Omental fat pad (tissue), 4 donors: ENCODE measurements at places on chromosomes 13 and 19.

- no peak for DNase-seq
Measured at GRCh38 chr13:113762075-113762474, 3.0 kb downstream of the TMEM255B start.

- no peak for DNase-seq
Measured at GRCh38 chr13:21616205-21616866, 12.4 kb upstream of the MICU2 start.

- no peak for DNase-seq
Measured at GRCh38 chr19:15169541-15170285, 31.1 kb downstream of the NOTCH3 start.

DNA sequence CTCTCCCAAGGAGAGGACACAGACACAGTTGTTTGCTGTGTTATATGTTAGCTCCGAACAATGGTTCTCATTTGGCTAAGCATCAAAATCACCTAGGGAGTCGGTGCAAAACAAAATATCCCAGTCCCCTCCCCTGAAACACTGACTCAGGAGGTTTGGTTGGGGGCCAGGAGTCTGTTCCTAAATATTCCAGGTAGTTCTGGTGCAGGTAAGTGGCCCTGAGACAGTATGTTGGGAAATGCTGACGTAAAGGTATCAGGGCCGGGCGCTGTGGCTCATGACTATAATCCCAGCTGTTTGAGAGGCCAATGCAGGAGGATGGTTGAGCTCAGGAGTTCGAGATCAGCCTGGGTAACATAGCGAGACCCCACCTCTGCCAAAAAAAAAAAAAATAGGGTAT lies 2.3 kb upstream of the MAP2K7 start:
- DNase-seq: no peak

DNA sequence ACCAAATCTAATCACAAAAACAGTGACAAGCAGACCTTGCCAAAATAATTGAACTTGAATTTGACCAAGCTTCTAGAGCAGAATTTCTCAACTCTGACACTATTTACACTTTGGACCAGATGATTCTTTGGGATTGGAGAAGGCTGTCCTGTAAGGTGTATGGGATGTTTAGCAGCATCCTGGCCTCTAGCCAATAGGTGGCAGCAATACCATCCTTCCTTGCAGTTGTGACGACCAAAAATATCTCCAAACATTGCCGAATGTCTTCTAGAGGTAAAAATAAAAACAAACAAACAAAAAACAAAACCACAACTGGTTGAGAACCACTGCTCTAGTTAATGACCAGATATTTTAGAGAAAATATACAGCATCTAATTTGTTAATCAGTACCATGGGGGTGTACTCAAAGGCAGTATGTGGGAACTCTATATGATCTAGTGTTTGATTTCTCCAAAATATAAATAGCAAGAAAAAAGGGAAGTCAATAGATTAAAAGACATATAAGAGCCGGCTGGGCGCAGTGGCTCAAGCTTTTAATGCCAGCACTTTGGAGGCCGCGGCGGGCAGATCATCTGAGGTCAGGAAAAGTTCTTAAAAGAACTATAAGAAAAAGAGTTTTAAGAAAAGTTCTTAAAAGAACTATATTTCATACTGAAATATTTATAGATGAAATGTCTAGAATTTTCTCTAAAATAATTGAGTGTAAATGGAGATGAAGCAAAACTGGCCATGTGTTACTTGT lies 60.9 kb upstream of the ZNF527 start:
- DNase-seq: no peak

- DNase-seq: no peak
Measured at GRCh38 chr13:78600280-78600883, 3.0 kb downstream of the POU4F1 start.

DNA sequence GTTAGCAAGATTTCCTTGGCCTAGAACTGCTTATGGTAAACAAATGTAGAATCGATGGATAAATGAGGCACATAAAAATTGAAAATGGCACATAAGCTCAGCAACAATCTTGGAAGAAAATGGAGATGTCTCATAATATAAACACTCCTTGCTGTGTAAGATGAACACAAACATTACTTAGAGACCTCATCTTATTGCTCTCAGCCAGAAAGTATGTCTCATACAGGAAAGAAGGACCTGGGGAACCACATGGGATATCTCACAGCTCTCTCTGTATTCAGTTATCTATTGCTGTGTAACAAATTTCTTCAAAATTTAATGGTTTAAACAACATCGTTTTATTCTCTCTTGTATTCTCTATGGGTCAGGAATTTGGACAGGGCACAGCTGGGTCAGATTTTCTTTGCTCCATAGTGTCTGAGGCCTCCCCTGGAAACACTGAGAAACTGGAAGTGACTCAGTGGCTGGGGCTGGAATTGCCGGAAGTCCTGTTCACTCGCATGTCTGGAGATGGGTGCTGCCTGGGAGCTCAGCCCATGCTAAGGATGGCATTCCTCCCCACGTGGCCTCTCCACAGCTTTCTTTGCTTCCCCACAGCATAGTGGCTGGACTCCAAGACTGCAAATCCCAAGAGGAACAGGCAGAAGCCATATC lies 105.1 kb downstream of the NUFIP1 start:
- DNase-seq: no peak

- no peak for DNase-seq
Measured at GRCh38 chr13:49240017-49240416, 7.7 kb upstream of the CDADC1 start.

DNA sequence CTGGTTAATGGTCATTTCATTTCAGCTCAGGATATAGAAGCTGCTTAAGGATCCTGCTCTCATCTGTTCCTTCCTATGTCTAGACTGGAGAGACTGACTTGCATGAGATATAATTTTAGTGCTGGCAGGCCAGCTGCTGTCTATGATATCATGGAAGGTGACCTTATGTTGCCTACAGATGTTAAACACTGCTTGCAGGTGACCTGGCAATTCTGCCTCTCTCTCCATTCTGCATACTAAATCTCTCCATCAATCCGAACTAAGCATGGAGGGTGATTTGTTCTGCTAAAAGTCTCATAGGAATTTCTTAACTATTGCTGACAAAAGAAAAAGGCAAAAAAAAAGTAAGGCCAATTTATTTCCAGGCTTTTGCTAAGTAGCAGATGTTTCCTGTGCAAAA lies 81.0 kb downstream of the CCNA1 start:
- no peak for DNase-seq

- DNase-seq: no peak
Measured at GRCh38 chr13:46748300-46748699, 48.7 kb downstream of the ESD start.

- no peak for DNase-seq
Measured at GRCh38 chr19:41431426-41432386, 4.5 kb upstream of the B3GNT8 start.

DNA sequence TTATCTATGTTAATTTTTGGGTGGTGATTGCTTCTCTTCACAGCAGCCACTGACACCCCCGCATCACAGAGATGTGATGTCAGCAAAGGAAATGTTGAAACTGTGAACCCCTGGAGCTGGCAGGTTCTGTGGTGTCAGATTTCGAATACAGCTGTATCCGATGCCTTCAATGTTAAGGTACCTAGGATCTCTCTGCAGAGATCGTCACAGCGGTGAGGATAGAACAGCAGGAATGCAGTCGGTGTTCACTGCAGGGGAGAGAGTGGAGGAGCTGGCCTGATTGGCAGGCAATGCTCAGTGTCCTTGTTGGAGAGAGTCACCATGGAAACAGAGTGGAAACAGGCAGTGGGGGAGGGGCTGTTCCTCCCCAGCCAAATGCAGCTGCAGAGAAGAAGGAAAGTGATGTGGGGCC lies 79.5 kb upstream of the ZNF835 start:
- DNase-seq: no peak

DNA sequence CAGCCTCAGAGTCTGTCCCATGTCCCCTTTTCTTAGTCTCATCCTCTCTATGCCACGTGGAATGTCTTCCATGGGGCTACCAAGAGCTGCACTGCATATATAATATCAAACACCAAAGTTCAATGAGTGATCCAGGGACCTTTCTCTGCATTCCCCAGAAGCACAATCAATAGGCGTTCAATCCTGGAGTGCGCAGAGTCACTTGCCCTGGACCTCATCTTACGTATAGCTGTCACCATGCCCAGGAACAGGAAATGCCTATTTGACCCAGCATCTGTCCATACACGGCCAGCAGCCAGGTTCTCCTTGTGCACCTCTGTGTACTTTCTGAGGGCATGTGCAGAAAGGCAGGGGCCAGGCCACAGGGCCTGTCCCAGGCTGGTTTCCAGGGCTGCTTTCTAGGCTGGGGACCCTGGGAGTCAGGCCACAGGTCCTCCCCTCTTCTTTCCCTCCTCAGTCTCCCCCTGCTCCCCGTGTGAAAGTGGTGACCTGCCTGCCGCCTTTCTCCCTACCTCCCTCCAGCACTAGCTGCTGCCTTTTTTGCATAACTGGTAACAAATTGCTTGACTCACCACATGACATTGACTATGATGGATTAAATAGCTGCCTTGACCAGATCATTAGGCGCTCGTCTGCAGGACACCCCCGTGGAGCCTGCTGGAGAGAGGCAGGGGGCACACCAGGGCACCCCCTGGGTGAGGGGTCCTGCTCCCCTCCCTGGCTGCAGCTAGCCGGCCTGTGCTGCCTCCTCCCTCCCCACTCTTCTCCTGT lies 222.0 kb downstream of the ZNF536 start:
- DNase-seq: no peak

DNA sequence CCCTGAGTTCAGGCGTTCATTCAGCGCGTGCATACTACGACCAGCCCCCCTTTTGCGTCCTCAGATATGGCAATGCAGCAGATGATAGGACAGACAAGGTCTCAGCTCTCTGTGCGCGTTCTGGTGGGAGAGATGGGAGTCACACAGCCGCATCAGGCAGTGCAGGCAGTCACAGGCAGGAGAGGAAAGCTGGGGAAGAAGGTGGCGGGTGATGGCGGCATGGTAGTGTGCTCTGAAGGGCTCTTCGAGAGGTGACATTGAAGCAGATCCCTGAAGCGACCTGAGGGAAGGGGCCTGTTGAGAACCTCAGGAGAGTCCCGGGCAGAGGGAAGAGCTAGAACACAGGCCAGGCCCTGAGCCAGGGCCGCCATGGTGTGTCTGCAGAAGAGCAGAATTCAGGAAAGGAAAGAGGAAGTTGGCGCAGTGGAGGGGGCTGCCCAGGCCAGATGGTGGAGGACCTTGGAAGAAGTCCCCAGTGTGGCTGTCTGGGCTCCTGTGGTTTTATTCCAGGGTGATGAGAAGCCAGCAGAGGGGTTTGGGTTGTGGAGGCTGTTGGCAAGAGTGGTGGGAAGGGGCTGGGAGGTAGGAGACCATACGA lies 3.5 kb downstream of the USF2 start:
- no peak for DNase-seq

GRCh38 chr19:14536926-14537692 lies 7.7 kb downstream of the TECR start:
- peak; percentile 47 for DNase-seq

GRCh38 chr19:54478677-54479266 lies 5.7 kb upstream of the CDC42EP5 start:
- no peak for DNase-seq

- no peak for DNase-seq
Measured at GRCh38 chr13:76293751-76294150, 592.5 kb downstream of the KCTD12 start.

DNA sequence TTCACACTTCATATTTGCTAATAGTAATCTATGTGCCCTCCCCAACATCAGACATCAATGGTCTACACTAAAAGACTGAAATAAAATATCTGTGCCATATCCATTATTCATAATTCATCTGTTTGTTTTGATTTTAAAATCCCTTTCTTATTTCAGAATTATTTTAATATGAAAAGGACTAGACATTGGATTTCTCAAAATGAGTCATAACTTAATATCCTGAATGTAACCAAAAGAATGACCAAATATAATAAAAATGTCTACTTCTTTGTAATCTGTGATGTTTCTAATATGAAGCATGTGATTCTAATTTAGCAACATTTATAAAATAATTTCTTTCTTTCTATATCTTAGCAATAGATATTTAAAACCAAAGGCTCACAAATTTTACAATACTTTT lies 64.9 kb downstream of the MZT1 start:
- no peak for DNase-seq

DNA sequence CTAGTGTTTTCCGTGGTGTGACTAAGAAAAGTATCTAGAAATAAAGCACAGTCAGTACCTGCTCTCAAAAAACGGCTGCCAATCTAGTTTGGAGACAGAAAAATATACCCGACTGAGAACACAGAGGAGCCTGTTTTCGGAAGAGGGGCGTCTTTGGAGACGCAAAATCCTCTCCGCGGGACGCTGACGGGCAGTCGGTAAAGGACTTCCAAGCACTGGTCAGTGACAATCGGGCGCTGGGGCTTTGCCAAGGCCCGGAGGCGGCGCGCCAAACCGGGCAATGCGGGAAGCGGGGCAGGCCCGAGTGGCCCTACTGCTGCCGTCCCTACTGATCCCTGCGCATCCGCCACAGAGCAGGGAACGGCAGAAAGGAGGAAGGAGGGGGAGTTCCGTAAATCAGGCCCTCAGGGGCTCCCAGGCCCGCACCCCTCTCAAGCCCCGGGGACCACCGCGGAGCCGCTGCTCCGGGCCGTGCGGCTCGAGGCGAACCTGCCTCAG lies 588 bp upstream of the DPY19L3 start:
- no peak for DNase-seq

GRCh38 chr13:43272851-43273250 lies 249.5 kb downstream of the DNAJC15 start:
- DNase-seq: no peak

DNA sequence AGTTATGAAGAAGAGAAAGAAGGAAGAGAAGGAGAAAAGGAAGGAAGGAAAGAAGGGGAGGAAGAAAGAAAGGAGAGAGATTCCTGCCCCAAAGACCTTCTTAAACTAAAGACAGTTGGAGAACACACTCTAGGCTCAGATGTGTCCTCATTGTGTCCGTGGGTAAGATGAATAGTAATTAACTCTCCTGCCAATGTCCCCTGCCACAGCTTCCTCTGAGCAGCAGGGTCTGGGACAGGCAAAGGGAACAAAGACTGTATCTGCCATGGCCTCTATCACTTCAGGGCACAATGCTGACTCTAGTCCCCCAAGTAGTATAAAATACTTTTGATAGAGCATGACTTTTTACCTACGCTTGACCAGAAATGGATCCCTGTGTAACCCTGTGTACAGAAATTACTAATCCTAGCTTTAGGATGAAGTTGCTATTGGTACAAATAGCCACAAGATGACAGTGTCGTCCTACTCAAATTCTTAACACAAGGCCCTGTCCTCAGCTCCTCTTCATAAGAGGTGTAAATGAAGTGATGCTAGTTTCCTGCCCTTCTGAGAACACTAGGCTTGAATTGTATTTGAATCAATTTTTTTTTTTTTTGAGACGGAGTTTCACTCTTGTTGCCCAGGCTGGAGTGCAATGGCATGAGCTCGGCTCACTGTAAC lies 186.2 kb upstream of the GPR12 start:
- no peak for DNase-seq
